ENCODE measurements at places on chromosomes 1 and 21. TPM values are rescaled to one million over a fixed set of nuclear protein-coding genes. Genes with fewer than 3 reads are reported as not detected.
A peak's percentile ranks its signal among the peaks of the same experiment; 100 is the strongest.

The NEGR1 gene
- 10.1 TPM for total RNA-seq

The RGSL1 gene
- total RNA-seq, result not detected

- no peaks in the 10 kb centered on the region for H3K4me1 ChIP-seq
- peak; percentile 81 for DNase-seq
- H3K36me3 ChIP-seq, result no peaks in the 10 kb centered on the region
- H3K27ac ChIP-seq, result peak overlapping the region; percentile 17
- H3K27me3 ChIP-seq, result no peaks in the 10 kb centered on the region
These were observed 33.5 kb upstream of the HHAT start for GRCh38 chr1:210294999-210295745.

DNA sequence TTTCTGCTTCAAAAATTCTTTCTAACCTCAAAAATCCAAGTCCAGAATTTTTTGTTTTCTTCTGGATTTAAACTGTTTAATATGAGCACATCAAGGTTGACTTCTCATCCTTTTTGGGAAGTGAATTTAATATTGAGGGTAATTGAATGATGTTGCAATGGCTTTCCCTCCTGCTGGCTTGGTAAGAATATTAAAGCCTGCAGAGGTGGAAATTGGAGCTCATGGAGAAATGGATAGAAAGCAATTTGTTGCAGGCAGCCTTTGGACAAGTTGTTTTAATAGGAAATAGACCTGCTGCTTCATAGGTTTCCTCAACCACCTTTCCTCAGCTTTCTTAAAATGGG is 124.7 kb downstream of the SYT2 start:
- H3K36me3 ChIP-seq, result peaks cover 7% of the 10 kb centered on the region
- H3K27ac ChIP-seq, result no peak overlapping the region
- no peak overlapping the region for H3K4me3 ChIP-seq
- no peak for DNase-seq
- H3K4me1 ChIP-seq, result peaks cover 64% of the 10 kb centered on the region

- H3K27ac ChIP-seq, result no peak overlapping the region
- DNase-seq, result no peak
- H3K4me3 ChIP-seq, result no peak overlapping the region
- no peaks in the 10 kb centered on the region for H3K27me3 ChIP-seq
These were observed 32.1 kb upstream of the PLA2G5 start for GRCh38 chr1:20037877-20038276.

- DNase-seq, result no peak
- H3K27ac ChIP-seq, result no peak overlapping the region
- H3K36me3 ChIP-seq, result peaks cover 9% of the 10 kb centered on the region
- H3K4me1 ChIP-seq, result peaks cover 13% of the 10 kb centered on the region
- no peak overlapping the region for H3K4me3 ChIP-seq
- no peaks in the 10 kb centered on the region for H3K27me3 ChIP-seq
These were observed 42.3 kb downstream of the TCEANC2 start for GRCh38 chr1:54095546-54096226.

Measured in heart left ventricle (tissue), 16 donors.